Colonic mucosa (tissue), 4 donors: ENCODE measurements at places on chromosomes 2 and 18. TPM values are rescaled to one million over a fixed set of nuclear protein-coding genes. Genes with fewer than 3 reads are reported as not detected.

DNA sequence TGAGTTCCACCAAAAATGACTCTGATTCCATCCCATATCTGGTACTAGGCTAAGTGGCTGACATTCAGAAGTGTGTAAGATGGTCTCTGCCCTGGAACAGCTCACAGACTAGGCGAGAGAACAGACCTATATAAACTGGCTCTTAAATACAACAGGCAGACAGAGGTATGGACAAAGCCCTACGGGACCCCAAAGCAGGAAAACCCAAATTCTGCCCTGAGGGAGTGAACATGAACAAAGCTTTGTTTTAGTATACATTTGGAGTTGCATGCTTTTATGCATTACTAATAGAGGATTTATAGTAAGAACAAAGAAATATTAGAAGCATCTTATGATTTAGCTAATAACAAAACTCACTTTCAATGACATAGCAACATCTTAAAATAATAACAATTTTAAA, 25.1 kb downstream of the GDF7 start:
- no peak for DNase-seq

DNA sequence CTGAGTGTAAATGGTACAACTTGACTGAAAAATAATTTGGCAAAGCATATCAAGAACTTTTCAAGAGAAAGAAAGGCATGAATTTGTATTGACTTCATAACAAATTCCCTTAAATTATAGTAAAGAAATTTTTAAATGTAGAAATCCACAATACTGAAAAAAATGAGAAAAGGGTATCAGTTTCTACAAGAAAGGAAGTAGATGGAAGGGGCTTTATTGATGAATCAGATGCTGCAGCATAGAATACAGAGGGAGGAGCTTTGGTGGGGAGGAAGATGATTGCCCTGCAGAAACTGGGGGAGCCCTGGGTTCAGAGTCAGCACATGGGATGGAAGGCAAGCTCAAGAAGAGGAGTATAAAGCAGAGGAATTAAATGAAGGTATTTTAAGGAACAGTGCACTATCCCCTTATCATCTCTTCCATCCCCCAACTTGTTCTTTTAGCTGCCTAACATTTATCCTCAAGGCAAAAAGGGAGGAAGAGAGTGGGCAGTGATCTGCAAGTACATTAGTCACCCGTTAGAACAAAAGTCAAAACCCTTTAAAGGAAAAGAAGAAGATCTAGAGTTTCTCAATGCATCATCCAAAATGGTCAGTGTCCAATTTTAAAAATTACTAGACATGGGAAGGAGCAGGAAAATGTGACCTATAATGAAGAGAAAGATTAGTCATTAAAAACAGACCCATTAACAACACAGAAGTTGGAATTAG, 77.7 kb downstream of the KCTD18 start:
- no peak for DNase-seq

DNA sequence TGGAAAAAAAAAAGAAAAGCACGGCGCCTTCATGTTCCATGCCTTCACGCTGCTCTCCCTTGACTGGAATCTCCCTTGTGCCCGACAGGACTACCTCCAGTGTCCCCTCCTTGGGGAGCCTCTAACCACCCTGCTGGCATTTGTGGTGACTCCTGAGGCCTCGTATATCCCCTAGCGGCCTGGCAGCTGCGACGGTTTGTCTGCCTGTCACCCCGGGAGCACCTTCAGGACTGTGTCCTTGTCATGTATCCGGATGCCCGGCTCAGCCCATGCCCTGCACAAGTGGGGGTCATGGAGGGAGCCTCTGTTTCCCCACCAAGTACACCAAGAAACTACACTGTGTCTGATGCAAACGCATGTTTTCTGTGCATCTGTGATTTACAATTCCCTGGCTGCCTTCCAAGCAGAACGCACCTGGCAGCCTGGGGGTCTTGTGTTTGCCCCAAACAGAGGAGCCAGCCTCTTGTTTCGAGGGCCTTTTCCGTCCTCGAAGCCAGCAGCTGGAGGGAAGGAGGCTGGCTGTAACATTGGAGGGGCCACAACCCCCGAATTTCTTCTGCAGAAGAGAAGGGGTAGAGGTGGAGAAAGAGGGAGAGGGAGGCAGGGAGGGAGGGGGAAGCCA, 18.9 kb downstream of the TWIST2 start:
- no peak for DNase-seq

GRCh38 chr2:60505880-60506260, 47.6 kb downstream of the BCL11A start:
- no peak for DNase-seq

- no peak for DNase-seq
Measured at GRCh38 chr2:33727361-33728032, 128.4 kb upstream of the FAM98A start.

DNA sequence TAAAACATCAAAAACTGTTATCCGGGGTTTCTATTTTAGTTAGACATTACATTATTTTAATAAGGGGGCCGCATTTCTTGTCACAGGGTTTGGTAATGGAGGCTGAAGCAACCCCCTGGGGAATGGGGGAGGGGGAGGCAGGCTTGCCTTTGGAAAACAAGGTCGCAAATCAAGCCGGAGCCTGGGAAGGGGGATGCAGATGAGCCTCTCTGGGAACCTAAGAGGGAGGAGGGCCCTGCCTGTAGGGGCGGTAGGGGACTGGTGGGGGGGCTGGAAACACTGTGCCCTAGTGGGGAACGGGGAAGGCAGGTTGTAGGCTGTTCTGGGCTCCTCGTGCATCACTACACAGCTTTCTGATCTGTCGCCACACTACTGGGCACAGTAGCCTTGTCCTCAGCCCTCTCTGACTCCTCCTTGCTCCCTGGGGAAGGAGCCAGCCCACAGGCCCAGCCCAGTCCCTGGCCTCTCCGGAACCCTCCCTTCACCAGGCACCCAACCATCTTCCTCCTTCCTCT, 170.2 kb upstream of the SMAD2 start:
- no peak for DNase-seq

DNA sequence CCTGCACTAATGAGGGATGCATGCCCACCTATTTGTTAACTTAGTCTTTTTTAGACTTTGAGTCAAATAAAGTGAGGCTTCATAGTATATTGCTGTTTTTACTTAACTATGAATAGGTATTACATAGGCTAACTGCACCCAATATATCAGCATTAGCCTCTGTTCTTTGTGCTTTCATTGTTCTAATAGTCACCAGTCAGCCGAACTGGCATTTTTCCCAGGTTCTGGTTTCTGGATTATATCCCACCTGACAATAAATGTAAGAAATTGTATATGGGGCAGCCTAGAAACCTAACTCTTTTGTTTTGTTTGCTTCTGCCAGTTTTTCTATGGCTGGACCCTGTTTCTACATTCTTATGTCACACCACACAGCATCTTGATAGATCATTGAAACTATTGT, 1672.4 kb upstream of the LRRTM1 start:
- DNase-seq, result no peak

MORN2 gene
- 9.2 TPM for total RNA-seq

METTL4 gene
- total RNA-seq, result 8.2 TPM
